ENCODE measurements at places on chromosomes 3 and 15.

DNA sequence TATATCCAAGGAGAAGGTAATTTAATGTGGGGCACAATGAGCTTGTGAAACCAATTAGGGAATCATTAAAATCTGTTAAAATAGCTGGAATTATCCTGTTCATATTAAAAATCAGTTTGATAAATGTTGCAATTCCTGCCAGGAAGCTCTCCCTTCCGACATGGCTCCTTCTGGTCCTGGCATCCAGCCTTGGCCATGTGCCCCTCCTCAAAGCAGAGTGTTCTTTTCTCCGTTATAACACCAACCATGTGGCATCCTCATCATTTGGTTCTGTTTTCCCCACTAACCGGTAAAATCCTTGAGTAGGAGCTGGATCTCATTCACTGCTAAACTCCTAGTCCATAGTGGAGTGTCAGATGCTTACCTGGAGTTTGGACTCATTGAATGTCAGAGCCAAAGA, 127.2 kb downstream of the ARNT2 start:
- no peak for DNase-seq

GRCh38 chr15:94370936-94371285, 139.6 kb downstream of the MCTP2 start:
- no peak for DNase-seq

DNA sequence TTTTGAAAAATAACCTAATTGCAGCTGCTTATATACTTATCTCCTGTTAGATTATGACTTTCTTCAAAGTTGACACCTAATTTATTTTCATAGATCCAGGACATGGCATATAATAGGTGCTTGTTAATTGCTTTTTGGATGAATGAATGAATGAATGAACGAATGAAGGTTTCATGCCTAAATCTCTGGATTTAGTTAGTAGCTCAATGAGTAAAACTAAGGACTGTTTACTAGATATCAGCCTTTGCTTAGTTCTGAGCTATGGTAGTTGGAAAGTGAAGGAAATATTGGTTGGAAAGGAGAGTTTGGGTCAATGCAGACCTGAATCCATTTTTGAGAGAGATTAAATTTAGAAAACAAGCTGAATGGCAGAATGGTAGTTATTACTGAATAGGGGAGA, 160.4 kb upstream of the SGO1 start:
- no peak for DNase-seq

DNA sequence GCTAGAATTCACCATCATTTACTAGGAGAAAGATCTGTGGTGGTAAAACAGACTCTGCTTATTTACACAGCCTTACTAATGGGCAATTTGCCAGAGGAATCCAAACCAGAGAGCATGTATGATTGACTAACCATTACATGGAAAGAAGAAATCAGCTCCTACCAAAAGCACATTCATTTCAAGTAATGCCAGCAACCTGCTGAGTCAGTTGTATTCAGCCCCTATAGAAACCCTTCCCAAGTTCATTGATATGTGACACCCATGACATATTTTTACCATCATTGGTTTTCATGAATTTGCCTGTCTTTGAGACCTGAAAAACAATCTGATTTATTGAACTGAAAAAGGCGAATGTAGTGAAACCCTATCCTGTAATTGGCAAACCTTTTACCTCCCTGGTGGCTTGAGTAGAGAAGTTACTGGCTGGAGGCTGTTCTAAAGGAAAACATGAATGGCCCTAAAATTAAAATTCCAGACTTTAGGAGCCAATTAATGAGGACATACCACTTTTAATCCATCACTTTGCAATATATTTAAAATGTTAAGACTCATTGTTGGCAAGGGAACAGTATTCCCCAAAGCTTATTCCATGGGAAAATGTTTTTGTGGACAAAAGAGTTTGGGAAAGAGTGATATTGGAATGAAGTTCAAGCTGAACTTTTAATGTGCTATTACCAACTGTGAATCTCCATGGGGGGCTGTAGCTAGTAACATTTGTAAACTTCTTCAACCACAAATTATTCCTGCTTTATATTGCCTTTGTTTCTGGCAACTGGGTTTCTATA, 542.9 kb downstream of the FHIT start:
- DNase-seq: no peak

DNA sequence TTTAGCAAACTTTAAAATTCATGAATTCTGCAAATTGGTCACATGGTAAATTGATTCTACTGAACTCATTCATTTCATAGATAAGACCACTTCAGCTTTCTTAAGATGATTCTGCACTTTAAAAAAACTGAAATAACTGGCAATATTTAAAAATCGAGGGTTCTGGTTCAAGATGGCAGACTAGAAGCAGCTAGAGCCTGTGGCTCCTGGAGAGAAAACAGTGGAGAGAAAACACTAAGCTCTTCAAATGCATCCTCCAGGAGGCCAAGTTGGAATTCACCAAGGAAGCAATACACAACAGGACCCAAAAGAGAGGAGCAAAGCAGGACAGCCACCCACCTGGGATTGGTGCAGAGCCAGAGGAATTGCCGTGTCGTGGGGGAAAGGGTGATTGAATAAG, 132.1 kb downstream of the SPATA16 start:
- DNase-seq: no peak

- no peak for DNase-seq
These were observed 40.4 kb downstream of the SRP14 start for GRCh38 chr15:39998511-39999077.

DNA sequence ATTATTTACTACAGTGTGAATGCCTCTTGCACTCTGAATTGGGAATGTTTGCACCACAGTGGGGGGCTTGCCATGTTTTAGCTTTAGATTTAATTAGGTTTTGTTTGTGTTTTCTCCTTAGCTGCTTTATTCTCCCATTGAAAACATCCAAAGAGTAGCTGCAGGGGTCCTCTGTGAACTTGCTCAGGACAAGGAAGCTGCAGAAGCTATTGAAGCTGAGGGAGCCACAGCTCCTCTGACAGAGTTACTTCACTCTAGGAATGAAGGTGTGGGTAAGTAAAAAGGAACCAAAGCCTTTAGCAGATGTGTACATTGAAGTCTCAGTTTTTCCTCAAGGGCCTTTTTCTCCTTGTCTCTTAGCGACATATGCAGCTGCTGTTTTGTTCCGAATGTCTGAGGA, 36.9 kb downstream of the CTNNB1 start:
- no peak for DNase-seq

GRCh38 chr3:62117903-62118548, 255.3 kb downstream of the FEZF2 start:
- DNase-seq: no peak

DNA sequence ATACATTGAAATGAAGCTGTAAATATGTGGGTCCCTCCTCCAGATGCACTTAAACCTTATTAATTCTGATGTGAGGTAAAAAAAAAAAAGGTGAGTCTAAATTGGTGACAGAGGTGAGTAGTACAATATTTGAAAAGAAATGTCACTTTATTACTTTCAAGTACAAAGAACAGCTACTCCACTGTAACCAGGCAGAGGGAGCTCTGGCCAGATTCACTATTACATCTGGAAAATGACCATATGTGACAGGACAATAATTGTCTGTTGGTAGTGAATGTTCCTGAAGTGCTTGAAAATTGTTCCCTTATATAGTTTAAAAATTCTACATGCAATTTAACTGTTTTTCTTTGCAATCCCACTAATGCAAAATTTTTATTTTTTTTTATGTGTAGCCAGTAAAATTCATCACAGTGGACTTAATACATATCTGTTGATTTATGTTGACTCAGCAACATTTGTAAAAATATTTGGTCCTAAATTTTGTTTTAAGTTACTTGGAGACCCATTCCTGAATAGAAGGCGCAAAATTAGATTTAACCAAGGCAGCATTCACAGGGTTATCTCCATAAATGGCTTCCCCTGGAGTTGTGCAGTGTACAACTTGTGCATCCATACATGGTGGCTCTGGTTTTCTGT, 231.9 kb upstream of the TBC1D5 start:
- DNase-seq: no peak

- no peak for DNase-seq
These were observed 72.4 kb downstream of the BFSP2 start for GRCh38 chr3:133472242-133472641.

DNA sequence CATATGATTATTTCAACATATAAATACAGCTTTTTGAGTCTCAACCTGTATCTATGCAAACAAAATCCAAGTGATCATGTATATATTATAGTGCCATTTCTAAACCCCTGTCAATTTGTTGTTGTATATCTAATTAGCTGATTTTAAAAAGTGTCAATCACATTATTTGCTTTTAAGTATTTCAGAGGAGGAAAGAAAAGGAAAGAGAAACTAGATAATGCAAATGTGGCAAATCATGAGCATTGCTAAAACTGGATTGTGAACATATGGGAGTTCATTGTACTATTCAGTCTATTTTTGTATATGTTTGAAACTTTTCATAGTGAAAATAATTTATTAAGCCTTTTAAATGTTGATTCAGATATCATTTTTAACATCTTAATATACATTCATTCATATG, 190.7 kb downstream of the ZIC4 start:
- no peak for DNase-seq

DNA sequence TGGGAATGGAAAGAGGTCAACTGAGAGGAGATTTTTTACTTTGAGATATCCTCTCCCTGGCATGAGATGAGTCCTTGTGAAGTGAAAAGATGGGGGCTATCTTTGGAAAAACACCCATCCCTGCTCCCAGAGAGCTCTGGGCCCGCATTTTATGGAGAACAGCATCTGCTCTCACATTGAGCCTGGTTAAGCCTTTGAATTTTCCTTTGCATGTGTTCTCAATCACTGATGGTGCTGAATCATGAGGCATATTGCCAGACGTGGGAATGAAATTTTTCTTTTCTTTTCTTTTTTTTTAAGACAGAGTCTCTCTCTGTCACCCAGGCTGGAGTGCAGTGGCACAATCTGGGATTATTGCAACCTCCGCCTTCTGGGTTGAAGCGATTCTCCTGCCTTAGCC, 24.4 kb downstream of the TMEM45A start:
- DNase-seq: no peak

DNA sequence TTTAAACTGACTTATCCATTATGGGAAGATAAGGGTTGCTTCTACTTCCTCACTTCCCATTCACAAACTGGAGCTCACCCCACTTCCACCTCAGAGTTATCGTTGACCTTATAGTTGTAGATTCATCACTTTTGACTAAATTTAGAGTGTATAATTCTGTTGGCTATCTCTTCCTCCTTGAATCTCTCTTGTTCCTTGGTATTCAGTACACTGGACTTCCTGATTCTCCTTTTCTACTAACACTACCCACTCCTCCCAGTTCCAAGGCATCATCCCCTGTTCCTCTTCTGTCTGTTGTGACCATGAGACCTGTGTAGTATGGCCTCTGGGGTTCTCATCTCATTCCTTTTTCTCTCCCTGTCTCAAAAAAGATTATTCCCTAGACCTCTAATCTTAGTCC, 5.9 kb upstream of the GPR87 start:
- no peak for DNase-seq

DNA sequence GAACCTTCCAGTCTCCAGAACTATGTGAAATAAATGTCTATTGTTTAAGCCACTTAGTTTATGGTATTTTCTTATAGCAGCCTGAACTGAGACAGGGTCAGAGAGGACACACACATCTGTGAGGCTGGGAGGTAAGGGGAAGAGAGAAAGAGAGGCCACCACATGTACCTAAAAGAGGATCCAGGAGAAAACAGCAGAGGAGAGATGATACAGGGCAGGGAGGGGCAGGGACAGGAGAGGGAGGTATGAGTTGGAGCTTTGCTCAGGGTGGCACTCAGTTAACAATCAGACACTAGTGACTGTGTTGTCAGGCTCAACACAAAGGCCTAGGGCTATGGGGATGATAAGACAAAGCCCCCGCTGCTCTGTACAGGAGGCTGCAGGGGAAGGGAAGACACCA, 17.6 kb downstream of the KIF9 start:
- DNase-seq: no peak

- no peak for DNase-seq
These were observed 18.9 kb upstream of the SPTSSB start for GRCh38 chr3:161390200-161390599.

DNA sequence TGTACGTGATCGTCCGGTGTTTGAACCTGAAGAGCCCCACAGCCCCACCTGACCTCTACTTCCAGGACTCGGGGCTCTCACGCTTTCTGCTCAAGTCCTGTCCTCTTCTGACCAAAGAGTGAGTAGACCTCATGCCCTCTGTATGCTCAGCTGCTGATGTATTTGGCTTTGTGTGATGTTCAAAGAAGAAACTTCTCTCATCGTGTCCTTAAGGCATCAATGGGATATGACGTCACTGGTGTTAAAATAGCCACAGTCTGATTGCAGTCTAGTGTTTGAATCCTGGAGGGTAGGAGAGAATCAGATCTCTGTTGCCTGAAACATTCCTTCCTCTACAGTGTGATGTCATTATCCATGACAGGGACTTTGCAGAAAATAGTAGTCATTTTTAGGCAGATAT, 28.1 kb downstream of the ABHD2 start:
- no peak for DNase-seq

- DNase-seq: no peak
These were observed 55.2 kb upstream of the ACAN start for GRCh38 chr15:88748081-88748480.

DNA sequence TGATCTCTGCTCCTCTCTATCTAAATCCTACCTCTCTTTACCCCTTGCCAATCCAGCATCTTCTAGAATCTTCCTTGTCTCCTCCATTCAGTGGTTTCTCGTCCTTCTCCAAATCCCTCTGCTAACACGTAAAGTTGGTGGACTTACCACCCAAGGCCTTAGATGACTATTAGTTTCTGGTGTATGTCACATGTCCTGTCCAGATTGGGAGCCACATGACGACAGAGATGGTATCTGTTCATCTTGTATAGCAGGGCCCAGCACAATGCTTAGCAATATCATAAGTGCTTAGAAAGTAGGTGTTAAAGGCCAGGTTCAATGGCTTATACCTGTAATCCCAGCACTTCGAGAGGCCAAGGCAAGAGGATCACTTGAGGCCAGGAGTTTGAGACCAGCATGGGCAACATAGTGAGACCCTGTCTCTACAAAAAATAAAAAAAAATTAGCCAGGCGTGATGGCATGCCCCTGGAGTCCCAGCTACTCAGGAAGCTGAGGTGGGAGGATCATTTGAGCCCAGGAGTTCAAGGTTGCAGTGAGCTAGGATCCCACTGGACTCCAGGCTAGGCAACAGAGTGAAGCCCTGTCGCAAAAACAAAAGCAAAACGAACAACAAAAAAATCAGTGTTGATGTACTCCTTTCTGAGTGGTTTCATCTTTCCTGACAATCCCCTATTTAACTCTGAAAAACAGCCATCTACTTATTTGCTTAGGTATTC, 81.8 kb downstream of the HMG20A start:
- no peak for DNase-seq

DNA sequence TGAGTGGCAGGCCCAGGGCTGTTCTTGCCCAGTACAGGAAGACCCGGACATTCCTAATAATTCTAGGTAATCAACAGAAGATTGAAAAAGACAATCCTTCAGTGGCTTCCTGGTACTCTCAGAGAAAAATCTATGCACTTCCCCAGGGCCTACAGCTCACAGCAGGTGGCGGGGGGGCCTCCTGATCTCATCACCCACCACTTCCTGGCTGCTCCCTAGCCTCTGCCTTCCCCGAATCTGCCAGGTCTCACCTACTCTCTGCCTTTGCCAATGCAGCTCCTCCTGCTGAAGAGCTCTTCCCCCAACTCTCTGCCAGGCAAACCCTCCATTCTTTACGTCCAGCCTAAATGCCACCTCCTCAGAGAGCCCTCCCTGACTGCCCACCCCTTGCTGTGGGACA, 37.5 kb downstream of the EHD4 start:
- DNase-seq: no peak

Data from GM06990 (cell line).